A549 (cell line): ENCODE measurements at places on chromosomes 12 and 14. TPM values are rescaled to one million over a fixed set of nuclear protein-coding genes. Genes with fewer than 3 reads are reported as not detected.

DNA sequence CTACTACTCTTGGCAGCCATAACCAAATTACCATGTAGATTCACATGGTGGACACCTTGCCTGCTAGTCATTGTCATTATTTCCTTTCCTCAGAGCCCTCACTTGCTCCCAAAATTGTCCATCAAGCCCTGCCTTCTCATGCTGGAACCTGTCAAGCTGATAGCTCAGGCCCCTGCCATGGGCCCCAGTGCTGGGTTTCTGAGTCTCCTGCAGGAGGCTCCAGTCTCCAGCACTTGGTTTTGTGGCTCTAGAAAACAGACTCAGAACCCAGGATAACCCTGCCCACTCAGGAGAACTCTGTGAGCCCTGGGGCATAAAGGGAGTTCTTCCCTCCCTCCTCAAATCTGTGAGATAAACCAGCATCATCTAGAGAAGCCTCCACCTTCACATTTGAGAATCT, 10.8 kb downstream of the KRT71 start:
- DNase-seq = no peak

GRCh38 chr12:41205070-41205709, 17.1 kb downstream of the PDZRN4 start:
- DNase-seq = no peak

DNA sequence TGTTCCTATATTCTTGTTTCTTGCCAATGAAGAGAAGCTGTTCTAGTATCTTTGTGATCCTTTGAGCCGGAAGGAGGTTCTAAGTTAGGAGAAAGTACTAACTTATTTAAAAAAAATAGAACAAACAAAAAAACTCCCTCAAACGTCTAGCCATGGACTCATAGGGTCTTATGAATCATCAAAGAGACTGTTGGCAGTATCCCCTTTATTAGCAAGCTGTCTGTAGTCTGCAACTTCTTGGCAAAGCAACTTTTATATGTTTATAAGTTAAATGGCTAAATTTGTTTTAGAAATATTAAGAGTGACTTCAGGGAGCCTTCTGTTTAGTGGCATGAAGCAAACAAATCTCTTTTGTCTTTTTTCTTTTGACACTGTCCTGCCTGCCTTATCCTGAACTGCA, 291.9 kb downstream of the FUT8 start:
- DNase-seq = no peak

- DNase-seq = no peak
Observed at GRCh38 chr12:61857968-61858367, 402.2 kb upstream of the USP15 start.

GRCh38 chr12:113161415-113162016, 12.0 kb downstream of the CFAP73 start:
- DNase-seq = peak; percentile 48

DNA sequence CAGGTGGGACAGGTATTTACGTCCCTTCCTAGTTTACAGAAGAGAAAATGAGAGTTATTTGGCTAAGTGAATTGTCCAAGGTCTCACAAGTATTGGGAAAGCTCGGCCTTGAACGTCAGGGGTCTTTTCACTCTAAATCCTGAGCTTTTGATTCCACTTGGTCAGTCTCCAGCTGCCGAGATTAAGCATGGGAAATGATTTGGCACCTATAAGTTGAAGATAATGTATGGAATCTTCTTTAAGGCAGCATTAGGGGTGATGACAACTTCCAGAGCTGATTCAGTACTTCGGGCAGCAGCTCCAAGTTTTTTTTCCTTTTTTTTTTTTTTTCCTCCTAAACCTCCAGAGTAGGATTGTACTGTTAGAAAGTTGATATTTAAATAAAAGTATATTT, 722 bp downstream of the FAM234B start:
- DNase-seq = no peak

GRCh38 chr12:86275356-86275755, 19.2 kb upstream of the MGAT4C start:
- no peak for DNase-seq

DNA sequence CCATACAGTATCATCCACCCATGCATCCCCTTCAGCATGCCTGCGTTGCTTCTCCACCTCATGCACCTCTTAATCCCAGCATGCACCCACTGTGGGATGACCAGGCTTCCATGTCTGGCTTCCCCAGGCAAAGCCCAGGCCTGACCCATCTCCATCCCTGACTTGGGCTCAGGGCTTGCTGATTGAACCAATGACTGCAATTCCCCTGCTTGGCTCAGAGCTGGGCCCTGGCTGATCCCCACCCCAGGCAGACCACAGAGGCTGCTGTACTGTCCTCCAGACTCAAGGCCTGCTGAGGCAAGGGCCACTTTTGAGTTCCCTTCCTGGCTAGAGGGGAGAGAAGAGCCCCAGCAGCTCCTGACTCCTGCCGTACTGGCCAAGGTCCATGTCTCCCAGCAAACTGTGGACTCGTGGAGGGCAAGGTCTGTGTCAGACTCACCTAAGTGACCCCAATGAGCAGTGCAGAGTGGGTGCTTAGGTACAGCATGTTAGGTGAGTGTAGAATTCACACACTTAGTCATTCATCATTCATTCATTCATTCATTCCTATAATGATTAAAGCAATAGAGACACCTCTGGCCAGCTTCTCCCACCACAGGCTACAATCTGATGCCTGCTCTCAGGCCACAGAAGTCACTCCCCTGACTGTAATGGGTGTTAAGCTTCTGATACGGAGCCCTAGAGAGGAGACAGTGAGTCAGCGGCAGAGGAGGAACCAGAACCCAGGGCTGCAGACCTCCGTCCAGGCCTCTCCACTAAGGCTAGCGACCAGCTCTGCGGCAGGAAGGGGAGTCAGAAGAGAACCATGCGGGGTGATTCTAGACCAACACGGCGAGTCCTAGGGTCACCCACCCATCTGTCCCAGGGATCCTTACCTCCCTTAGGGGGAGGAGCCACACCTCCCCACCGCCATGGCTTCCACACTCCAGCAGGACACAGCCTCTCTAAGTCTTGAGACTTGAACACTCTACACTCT, 2.9 kb downstream of the BEGAIN start:
- no peak for DNase-seq

DNA sequence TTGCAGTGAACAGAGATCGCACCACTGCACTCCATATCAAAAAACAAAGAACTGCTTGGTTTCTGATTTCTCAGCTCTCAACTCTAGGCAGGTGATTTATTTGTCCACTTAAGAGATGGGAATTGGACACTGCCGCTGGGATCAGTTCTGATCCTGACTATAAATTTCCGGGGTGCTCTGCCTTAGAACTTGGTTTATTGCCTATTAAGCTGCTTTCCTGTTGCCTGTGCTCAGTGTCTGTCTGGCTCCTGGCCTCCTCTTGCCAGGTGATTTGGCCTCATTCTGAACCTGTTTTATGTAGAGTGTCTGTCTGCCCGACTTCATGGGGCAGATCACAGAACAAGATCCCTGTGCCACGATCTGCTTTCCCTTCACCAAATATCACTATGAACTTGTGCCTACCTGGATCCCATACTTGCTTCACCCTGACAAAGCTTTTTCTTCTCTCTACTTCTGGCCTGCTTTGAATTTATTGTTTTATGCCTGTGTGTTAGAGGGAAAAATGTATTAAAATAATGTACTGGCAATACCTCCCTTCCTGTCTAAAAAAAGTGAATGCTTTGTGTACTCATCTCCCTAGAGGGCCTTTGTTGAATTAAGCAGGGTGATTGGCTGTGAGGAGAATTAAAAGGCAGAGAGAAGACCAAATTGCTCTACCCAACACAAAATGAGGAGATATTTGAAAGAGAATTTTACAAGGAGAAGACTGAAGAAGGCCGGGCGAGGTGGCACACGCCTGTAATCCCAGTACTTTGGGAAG, 27.6 kb downstream of the CDKN1B start:
- no peak for DNase-seq

ITGB7 gene
- 0.54 to 0.66 TPM (median 0.64 TPM) in 3 replicates for polyA plus RNA-seq

OR6C2 gene
- not detected in 3 replicates for polyA plus RNA-seq

NYNRIN gene
- polyA plus RNA-seq = 0.17 to 0.29 TPM (median 0.19 TPM) in 3 replicates

TAS2R8 gene
- not detected in 3 replicates for polyA plus RNA-seq

CISTR gene
- polyA plus RNA-seq = not detected in 3 replicates

COX8C gene
- polyA plus RNA-seq = not detected in 3 replicates

NRIP2 gene
- polyA plus RNA-seq = not detected in 3 replicates
